ENCODE measurements at places on chromosomes 7 and 10.

- no peak for DNase-seq
Observed at GRCh38 chr7:10824154-10824553, 149.5 kb upstream of the PHF14 start.

GRCh38 chr10:74750848-74751274 lies 75.5 kb upstream of the KAT6B start:
- DNase-seq: no peak

DNA sequence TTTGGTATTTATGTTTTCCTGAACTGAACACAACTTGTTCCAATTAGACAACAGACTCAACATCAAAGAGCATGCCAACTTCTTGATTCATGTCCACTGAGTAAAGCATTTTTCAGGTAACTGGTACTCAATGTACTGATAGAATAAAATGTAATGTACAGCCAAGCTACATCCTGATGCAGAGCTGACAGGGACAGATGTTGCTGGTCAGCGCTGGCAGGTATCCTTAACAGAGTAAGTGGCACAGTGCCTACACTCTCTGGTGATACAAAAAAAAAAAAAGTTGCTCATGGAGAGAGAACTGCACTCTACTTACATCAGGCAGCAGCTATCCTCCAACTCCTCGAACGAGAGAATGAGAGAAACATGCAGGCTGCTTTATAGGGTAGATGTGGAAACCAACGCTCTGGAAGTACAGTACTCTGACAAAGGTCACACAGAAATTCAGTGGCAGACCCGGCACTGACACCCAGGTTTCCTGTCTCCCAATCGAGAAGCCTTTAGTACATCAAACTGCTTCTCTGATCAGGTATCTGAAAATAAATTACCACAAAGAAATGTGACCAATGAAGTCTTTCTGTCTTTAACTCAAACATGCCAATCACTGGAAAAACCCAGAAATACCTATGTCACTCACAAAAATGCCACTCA lies 4.6 kb downstream of the ITGB1 start:
- peak; percentile 39 for DNase-seq

GRCh38 chr10:47300429-47300931 lies 483 bp downstream of the GDF10 start:
- DNase-seq: peak; percentile 37

DNA sequence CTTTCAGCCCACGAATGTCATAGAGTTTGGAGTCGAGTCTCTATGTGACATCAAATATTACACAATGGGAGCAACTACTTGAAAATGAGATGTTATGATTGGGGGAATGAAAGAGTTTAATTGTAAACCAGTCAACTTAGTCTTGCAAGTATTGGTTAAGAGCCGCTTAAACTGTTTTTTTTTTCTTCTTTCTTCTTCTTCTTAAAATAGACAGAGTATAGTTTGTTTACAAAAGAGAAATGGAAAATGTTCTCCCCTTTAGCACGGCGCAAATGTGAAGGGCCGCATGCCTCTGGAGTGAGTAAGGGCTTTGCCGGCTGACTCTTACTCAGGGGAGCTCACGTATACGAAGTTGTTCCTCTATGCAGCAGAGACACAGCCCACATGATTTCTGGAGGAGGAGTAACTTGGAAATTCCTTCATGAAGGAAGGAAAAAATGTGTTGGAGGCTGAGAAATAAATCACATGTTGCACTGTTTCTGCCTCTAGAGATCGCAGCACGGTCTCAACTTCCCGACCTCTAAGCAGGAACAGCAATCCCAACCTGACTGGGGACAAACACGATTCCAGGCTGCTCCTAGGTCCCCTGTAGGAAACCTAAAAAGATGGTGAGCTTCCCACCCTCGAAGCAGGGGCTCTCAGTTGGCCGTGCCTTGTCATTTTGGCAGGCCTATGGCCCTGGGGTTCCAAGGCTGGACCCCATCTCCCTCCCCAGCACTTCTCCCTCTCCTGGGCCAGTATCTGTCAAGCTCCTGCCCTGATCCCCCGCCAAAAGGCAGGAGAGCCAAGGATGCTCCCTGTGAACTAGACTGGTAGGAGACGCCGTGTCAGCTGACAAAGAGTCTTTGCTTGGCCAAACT lies 44.8 kb downstream of the MYOF start:
- DNase-seq: peak; percentile 98

DNA sequence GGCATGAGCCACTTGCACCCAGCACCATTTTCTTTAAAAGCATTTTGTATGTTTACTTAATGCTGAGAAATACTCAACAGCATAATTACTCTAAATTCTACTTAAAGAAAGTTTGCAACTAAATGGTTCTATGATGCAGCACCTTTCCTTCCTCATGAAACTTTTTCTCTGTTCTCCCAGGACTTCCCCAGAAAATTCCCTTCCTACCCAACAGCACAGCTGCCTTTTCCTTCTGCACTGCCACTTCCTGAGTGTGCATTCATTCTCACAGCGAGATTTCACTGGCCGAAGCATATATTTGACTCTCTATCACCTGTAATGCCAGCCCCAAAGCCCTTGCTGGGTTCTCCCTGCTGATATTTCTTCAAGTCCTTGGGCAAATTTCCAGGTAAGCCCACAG lies 41.5 kb upstream of the DGKI start:
- no peak for DNase-seq

DNA sequence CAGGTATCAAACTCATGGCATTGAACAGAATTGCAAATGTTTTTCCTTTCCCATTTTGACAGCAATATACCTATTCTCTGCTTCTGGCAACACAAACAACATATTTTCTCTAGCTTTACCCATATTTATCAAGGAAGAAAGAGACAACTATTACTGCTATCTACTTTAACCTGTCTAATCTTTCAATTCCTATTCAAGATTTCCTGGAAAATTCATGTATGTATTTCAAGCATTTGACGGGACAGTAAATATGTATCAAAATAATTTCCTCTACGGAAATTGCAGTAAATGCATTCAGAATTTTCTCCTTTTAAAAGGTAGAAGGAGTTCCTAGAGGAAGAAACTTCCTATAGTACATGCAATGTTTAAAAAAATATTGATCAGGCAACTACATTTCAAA lies 179.3 kb upstream of the LRRN3 start:
- no peak for DNase-seq

DNA sequence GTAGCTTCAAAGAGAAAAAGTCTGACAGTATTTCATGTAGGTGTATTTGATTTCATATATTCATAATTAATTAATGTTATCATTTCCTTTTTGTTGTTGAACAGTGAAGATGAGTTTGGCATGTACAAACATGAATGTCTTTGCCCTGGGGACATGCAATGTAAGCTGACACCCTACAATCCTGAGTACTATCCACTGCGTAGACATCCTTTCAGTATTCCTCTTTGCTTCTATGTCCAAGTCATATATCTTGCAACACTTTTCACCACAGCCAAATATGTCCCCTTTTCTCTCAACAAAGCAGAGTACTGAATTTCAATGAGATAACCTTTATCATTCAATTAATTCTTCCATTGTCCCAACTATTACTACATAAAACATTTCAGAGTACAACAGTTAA lies 93.6 kb downstream of the GPR37 start:
- no peak for DNase-seq

GRCh38 chr7:151647874-151648273 lies 128.2 kb upstream of the RHEB start:
- no peak for DNase-seq

DNA sequence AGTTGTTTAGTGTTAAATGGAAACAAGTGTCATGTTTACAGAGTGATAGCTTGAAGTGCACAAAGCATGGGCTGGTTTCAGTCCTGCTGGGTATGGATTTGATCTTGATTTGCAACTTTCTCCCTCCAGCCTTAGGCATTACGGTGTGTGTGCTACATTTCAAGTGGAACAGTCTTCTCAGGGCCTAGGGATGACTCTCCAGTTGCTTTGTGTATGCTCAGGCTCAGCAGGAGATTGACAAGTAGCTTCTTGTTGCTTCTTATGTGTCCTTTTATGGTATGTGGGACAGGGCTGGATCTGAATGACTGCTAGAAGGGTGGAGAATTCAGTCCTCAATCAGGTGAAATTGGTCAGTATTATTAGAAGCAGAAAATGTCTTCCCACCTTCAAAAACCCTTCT lies 51.3 kb upstream of the PLEKHA1 start:
- DNase-seq: no peak

- DNase-seq: no peak
Observed at GRCh38 chr7:131097662-131098376, 229.9 kb upstream of the MKLN1 start.

- DNase-seq: no peak
Observed at GRCh38 chr7:6423942-6424701, 23.6 kb downstream of the DAGLB start.
